ENCODE measurements at places on chromosomes 16 and 17. TPM values are rescaled to one million over a fixed set of nuclear protein-coding genes. Genes with fewer than 3 reads are reported as not detected.

The TNFSF12 gene
- total RNA-seq = 12.3 TPM

The CNTD1 gene
- total RNA-seq = not detected

The SOX15 gene
- total RNA-seq = 0.18 TPM

The FZD2 gene
- 35.0 TPM for total RNA-seq

The PPY gene
- not detected for total RNA-seq

The OR1D5 gene
- total RNA-seq = not detected

The HOXB4 gene
- total RNA-seq = 0.12 TPM

The BMERB1 gene
- 90.5 TPM for total RNA-seq

The MSRB1 gene
- 31.1 TPM for total RNA-seq
